ENCODE measurements at places on chromosomes 7 and 10.

DNA sequence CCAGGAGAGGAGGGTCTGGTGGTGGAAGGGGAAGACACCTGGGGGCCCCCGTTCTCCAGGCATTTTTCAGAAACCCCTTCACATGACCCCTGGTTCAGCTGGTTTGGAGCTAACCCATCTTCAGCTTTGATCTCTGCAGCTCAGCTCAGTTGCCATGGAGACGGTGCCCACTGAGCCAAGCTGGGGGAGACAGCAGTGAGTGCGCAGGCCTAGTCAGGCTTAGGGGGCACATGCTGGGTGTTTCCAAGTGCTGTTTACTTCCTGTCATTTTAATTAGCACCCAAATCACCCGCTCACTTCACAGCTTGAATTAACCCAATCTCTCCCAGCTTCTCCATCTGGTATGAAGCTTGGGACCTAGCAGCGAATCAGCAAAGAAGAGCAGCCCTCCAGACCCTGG lies 9.0 kb downstream of the SPOCK2 start:
- peak; percentile 67 for DNase-seq

- no peak for DNase-seq
Observed at GRCh38 chr7:13155188-13155587, 467.8 kb downstream of the ARL4A start.

DNA sequence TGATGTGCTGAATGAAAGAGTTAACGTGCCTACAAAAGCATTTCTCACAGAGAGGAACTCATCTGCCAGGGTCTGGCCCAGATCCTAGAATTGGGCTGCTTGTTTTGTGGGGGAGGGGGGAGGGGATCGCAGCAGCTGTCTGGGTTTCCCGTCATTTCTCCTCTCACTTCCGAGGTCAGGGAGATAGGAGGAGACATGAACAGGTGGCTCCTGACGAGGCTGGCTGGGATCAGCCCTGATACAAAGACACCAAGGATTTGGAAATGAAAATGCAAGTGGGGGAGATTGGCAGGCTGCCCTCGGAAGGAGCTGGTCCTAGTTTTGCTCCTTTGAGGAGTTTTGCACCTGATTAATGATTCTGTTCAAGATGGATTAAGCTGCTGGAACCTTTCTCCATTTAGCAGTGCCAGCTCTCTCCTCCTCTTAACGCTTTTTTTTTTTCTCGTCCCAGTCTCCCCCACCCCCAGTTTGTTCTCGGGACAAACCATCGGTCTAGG lies 86.8 kb upstream of the KMT2C start:
- no peak for DNase-seq

- DNase-seq, result no peak
Observed at GRCh38 chr10:6218692-6219493, 16.2 kb downstream of the PFKFB3 start.

- DNase-seq, result no peak
Observed at GRCh38 chr10:89887406-89887805, 186.0 kb downstream of the KIF20B start.

All from activated CD4-positive, alpha-beta T cell treated with anti-CD3 and anti-CD28 coated beads, Interleukin-2, amount 50 U/mL, for 1 hour (primary cell).